ENCODE measurements at places on chromosomes 13 and 19. TPM values are rescaled to one million over a fixed set of nuclear protein-coding genes. Genes with fewer than 3 reads are reported as not detected.

The RNF225 gene
- total RNA-seq = 0.83 TPM

GRCh38 chr13:40586886-40587565 is 79.4 kb downstream of the FOXO1 start:
- peaks cover 19% of the 10 kb centered on the region for H3K36me3 ChIP-seq
- peak overlapping the region; percentile 49 for H3K4me3 ChIP-seq
- peaks cover 69% of the 10 kb centered on the region for H3K4me1 ChIP-seq
- peak overlapping the region; percentile 32 for H3K27ac ChIP-seq

The OR7D2 gene
- total RNA-seq = not detected

- no peak for DNase-seq
- H3K27ac ChIP-seq = no peak overlapping the region
- no peaks in the 10 kb centered on the region for H3K27me3 ChIP-seq
- H3K36me3 ChIP-seq = no peaks in the 10 kb centered on the region
- no peak overlapping the region for H3K4me3 ChIP-seq
These were observed 73.3 kb upstream of the ATXN8OS start for GRCh38 chr13:70034286-70034685.

Measured in activated naive CD8-positive, alpha-beta T cell treated with anti-CD3 and anti-CD28 coated beads, Interleukin-2, amount 10 ng/mL, durations not matched to agents 7 days and 5 days (primary cell).